ENCODE measurements at places on chromosomes 11 and 22. TPM values are rescaled to one million over a fixed set of nuclear protein-coding genes. Genes with fewer than 3 reads are reported as not detected.

GRCh38 chr22:38871360-38872171 lies 450 bp downstream of the CBX6 start:
- peaks cover 26% of the 10 kb centered on the region for H3K4me1 ChIP-seq
- peaks cover 2% of the 10 kb centered on the region for H3K27me3 ChIP-seq
- H3K27ac ChIP-seq, result peak overlapping the region; percentile 68
- H3K4me3 ChIP-seq, result peak overlapping the region; percentile 64
- peaks cover 37% of the 10 kb centered on the region for H3K36me3 ChIP-seq
- peak; percentile 56 for DNase-seq

GRCh38 chr22:36486619-36487384 lies 5.4 kb upstream of the TXN2 start:
- H3K36me3 ChIP-seq, result peaks cover 39% of the 10 kb centered on the region
- no peaks in the 10 kb centered on the region for H3K27me3 ChIP-seq
- peak; percentile 51 for DNase-seq
- H3K4me1 ChIP-seq, result no peaks in the 10 kb centered on the region
- H3K4me3 ChIP-seq, result no peak overlapping the region
- H3K27ac ChIP-seq, result no peak overlapping the region

GRCh38 chr11:126127284-126127845 lies 64.7 kb upstream of the CDON start:
- no peaks in the 10 kb centered on the region for H3K4me1 ChIP-seq
- DNase-seq, result no peak
- H3K27me3 ChIP-seq, result no peaks in the 10 kb centered on the region
- H3K27ac ChIP-seq, result no peak overlapping the region
- H3K36me3 ChIP-seq, result no peaks in the 10 kb centered on the region
- no peak overlapping the region for H3K4me3 ChIP-seq

- H3K4me3 ChIP-seq, result no peak overlapping the region
- H3K27ac ChIP-seq, result no peak overlapping the region
- no peaks in the 10 kb centered on the region for H3K36me3 ChIP-seq
- peak; percentile 42 for DNase-seq
Measured at GRCh38 chr11:27875831-27876775, 175.8 kb upstream of the BDNF start.

- DNase-seq, result peak; percentile 61
- H3K4me1 ChIP-seq, result peaks cover 6% of the 10 kb centered on the region
- no peak overlapping the region for H3K27ac ChIP-seq
- H3K4me3 ChIP-seq, result no peak overlapping the region
- H3K27me3 ChIP-seq, result no peaks in the 10 kb centered on the region
Measured at GRCh38 chr11:121318848-121319834, 26.6 kb downstream of the SC5D start.

DNA sequence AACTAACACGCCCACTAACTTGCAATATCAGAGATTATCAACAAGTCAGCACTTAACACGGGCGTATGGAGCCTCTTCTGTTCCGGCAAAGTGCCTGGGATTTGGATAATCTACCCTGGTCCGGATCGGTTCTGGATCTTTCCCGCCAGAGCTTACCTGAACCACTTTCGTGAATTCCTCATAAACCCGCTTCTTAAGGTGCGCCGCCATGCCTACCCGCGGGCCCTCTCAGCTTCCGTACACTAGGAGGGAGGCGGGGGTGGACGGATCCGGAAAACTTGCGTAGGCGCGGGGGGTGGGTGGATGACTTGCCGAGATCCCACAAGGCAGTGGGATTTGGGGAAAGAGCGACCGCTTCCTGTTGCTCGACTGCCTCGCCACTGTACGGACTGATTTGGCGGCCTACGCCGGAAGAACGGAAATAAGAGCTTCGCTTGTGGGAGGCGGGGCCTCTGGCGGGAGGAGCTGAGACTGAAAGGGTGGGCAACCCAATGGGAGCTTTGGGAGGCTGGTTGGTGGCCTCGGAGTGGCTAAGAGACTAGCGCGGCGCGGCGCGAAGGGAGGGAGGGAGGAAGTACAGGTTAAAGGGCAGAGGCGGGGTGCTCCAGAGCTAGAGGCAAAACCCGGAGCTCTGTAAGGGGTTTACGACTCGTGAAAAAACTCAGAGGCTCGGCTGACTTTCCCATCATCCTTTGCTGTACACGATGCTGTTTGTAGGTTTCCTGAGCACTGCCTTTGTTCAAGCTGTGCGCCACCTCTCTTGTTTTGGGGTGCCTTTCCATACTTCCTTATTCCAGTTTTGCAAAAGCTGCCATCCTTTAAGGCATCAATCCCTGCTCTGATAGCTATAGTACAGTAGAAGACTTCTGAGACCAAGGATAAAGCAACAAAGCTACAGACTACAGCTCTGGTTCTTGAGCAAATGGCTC lies at the start of gene INTS4:
Gene INTS4 (minus strand): TSS at position 235 of the 929 bp plus-strand sequence. CDS start 25 bp downstream, at position 210.
- H3K4me1 ChIP-seq, result no peaks in the 10 kb centered on the region
- H3K4me3 ChIP-seq, result peak within 1 kb of the TSS; percentile 62
- H3K27ac ChIP-seq, result peak within 1 kb of the TSS; percentile 67
- peak; percentile 100 for DNase-seq
- H3K36me3 ChIP-seq, result no peaks in the 10 kb centered on the region

GRCh38 chr22:30198152-30198825 lies 48.3 kb downstream of the LIF start:
- no peaks in the 10 kb centered on the region for H3K36me3 ChIP-seq
- no peak overlapping the region for H3K4me3 ChIP-seq
- no peak overlapping the region for H3K27ac ChIP-seq
- no peaks in the 10 kb centered on the region for H3K4me1 ChIP-seq
- no peaks in the 10 kb centered on the region for H3K27me3 ChIP-seq

Gene DLAT
- 24.9 TPM for polyA plus RNA-seq

Gene MS4A1
- polyA plus RNA-seq, result 0.86 TPM

Gene ST14
- polyA plus RNA-seq, result 259 TPM

Gene PGAP2
- polyA plus RNA-seq, result 18.9 TPM
